ENCODE measurements at places on chromosomes 4 and X.

- DNase-seq = no peak
These were observed 128.7 kb downstream of the CCNB3 start for GRCh38 chrX:50333308-50333707.

GRCh38 chr4:152894673-152895072 lies 41.5 kb upstream of the FHDC1 start:
- DNase-seq = no peak

GRCh38 chr4:152220201-152220666 lies 315.7 kb downstream of the FBXW7 start:
- no peak for DNase-seq

DNA sequence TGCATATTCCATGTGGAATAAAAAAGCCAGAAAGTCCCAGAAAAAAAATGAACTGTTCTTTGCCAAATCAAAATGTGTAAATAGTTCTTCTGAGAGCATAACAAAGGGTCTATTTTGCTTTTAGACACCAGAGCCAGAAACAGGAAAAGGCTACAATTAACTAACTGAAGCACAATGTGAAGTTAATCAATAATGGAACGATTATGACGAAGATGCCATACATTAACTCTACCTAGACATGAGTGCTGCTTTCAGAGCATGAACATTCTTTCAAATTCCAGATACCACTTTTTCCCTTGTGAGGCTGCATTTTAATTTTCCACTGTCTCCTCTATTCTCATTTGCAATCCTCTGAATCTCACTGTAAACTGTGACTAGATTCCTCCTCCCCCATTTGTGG lies 48.7 kb upstream of the PHOX2B start:
- no peak for DNase-seq

DNA sequence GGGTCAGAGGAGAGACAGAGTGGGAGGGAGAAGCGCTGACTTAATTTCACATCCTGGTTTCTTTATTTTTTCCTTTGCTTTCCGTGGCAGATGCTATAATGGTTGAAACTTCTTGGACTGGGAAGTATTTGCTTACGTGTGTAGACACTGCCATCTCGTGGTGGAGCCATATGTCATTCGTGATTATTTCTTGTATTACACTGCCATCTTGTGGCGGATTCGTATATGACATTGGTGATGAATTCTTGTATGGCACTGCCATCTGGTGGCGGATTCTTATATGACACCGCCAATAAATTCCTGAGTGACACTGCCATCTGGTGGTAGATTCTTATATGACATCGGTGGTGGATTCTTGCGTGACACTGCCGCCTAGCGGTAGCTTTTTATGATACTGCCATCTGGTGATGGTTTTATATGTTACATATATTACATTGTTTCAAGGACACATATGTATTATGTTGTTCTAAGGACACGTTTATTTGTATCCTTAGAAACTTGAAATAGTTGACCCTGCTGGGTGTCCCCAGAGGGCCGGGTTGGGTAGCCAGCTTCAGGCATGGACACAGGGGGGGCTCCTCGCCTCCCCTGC lies 37.3 kb upstream of the CLCN4 start:
- peak; percentile 54 for DNase-seq

DNA sequence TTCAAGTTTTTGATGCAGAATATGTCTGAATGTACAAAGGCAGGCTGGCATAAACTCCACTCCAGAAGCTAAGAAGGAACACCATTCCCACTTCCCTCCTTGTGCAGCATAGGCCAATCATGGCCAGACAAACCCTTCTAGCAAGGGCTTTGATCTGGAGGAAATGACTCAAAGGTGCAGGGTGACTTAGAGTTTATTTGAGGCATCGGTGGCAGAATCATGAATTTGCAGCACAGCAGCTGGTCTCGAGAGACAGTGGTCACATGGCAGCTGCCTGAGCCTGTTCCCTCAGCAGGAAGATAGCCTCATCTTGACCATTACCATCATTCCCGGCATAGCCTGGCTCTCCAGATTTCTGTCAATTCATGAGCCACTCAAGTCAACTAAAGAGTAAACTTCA lies 154.5 kb downstream of the ATP10D start:
- no peak for DNase-seq

GRCh38 chrX:118585296-118585695 lies 89.7 kb downstream of the DOCK11 start:
- DNase-seq = no peak

DNA sequence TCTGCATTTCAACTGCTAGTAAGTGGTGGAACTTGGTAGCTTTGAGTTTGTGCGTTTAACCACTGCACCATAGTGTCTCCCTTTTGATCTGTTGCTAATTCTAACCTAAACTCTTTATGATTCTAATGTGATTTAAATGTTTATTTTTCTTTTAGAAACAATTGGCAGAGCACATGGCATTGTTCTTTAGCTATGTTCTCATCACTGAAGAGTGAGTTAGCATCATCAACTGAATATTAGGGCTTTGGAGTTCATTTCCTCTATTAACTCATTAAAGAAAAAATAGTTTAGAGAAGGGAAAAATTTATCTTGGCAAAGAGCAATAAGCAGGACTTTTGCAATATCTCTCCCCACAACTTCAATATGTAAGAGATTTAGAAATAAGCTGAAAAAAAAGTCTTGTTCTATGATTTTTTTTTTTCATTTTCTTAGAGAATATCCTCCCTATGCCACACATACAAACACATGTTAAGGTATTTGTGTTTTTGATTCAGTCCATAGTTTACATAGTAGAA lies 25.7 kb downstream of the CPEB2 start:
- no peak for DNase-seq

GRCh38 chrX:150118476-150118875 lies 180.2 kb upstream of the EOLA2 start:
- DNase-seq = no peak

- no peak for DNase-seq
These were observed 653.9 kb upstream of the MAGEB2 start for GRCh38 chrX:29561417-29561816.

DNA sequence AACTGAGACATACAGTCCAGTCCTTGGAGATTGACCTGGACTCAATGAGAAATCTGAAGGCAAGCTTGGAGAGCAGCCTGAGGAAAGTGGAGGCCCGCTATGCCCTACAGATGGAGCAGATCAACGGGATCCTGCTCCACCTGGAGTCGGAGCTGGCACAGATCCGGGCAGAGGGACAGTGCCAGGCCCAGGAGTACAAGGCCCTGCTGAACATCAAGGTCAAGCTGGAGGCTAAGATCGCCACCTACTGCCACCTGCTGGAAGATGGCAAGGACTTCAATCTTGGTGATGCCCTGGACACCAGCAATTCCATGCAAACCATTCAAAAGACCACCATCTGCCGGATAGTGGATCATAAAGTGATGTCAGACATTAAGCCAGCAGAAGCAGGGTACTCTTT lies 20.4 kb upstream of the FRMPD3 start:
- DNase-seq = no peak

DNA sequence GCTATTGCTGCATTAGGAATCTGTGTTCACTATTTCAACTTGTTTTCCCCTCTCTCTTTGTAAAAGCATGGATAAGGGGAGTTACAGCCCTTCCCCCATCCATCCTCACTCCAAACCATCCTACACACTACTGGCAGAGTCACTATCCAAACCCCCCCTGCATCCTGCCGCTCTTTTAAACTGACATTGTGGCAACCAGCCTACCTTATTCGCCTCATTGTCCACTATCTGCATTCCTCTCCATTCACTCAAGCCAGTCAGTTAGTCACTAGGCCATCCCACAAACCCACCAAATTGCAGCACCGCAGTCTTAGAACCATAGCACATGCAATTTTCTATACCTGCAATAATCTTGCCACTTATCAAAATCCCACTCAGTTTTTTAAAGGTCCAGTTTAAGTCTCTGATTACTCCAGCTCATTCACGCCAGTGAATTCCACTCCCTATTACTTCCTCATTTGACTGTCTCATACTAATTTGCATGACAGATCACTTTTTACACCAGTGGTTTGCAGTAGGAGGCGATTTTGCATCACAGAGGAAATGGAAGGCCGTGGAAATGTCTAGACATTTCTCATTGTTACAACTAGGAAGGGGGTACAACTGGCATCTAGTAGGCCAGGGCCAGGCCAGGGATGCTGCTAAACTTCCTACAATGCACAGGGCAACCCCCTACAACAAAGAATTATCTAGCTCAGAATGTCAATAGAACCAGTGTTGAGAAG lies 181.8 kb downstream of the HS6ST2 start:
- no peak for DNase-seq

DNA sequence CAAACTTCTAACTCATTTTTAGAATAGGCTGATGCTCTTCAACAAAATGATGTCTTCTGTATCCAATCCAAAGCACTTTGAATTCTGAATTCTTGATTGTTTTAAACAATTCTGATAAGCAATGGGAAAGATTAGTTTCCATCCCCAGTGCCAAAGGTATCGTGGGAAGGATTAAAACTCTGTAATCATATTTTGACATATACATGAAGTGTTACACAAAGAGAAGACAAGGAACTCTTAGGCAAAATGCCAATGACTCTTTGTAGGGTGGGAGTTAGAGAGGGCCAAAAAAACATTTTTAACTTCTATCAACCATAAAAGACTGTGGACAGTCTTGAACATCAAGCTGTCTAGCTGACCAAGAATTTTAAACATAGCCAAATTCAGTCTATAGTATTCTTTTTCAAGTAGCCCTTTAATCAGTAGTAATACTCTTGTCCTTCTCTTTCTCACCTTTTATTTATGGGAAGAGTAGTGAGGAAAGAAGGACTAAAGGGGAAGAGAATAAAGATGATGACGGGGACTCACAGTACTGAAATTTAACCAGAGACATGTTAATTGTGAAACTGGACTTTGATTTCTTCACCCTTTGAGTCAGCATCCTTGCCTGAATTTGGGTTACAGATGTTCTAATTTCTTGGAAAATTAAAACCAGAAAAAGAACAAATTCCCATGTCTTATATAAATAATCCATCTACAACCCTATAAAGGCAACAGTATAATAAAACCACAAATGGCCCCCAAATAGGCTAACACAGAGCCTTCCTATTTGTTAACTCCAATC lies 51.8 kb upstream of the VEGFD start:
- DNase-seq = no peak

GRCh38 chr4:188008377-188008776 lies 12.8 kb downstream of the ZFP42 start:
- DNase-seq = no peak

DNA sequence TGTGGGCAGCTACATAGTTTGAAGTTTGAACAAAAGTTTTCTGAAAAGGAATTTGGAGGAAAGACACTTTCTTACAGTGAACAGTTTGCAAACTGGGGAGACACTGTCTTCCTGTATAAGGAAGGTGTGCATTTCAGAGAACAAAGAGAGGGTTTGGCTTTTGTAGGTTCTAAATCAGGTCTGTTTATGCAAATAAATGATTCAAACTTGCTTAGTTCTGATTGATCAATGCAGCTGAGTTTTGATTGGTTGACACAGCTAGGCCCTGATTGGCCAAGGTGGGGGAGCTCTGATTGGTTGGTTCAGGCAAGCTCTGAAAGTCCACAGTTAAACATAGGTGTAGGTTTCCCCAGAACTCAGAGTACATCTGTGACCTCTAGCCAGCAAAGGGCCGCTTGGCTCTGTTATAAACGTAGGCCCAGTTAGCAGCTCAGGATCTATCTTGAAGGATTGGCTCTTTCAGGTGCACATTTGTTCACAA lies 63.0 kb upstream of the ENPP6 start:
- DNase-seq = no peak

- DNase-seq = no peak
These were observed 24.7 kb upstream of the PBDC1 start for GRCh38 chrX:76148041-76148665.

DNA sequence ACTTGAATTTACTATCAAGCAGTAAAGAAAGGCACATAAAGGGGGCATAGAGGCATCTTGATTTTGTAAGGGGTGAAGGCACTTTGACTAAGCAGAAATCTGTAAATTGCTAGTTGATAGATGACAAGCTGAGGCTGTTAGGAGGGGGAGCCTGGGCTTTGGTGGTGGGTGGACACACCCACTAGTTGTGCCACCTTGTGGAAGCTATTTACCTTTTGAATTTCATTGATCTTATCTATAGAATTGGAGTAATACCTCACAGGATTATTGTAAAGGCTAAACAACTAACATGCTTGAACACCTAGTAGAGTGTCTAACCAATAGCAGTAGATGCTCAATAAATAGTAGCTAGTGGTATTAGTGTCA lies 142.8 kb upstream of the KCNIP4 start:
- no peak for DNase-seq

DNA sequence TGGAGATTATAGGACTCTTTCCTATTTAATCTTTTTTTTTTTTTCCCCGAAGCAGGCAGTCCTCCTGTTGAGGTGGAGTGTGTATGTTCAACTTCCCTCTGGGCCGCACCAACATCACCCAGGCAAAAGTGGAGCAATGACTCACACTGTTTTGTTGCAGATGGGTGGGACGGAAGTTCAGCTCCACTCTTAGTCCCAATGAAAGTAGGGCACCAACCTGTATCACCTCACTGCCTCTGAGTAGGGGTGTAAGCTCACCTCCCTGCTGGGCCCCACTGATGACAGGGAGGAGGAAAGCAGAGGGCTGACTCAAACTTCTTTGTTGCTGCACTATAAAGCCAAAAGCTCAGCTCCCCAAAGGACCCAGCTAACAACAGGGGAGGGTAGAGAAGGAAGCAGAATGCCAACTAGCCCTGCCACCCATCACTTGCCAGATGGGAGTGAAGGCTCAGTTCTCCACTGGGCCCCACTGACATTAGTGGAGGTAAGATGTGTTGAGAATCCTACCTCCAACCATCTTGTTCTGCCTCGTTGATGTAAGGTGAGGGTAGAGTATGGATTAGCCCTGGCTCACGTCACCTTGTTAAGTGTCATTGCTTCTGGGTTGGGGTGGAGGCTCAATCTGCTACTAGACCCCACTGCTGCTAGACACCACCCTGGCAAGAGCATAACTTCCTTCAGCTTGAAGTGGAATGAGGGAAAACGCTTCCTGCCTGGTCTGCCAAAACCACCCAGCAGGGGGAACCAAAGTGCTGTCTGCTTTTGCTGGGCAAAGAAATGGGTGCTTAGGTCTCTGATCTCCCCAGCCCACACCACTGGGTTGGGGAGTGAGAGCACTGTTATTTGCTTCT lies 14.1 kb downstream of the RPS6KA3 start:
- DNase-seq = no peak

DNA sequence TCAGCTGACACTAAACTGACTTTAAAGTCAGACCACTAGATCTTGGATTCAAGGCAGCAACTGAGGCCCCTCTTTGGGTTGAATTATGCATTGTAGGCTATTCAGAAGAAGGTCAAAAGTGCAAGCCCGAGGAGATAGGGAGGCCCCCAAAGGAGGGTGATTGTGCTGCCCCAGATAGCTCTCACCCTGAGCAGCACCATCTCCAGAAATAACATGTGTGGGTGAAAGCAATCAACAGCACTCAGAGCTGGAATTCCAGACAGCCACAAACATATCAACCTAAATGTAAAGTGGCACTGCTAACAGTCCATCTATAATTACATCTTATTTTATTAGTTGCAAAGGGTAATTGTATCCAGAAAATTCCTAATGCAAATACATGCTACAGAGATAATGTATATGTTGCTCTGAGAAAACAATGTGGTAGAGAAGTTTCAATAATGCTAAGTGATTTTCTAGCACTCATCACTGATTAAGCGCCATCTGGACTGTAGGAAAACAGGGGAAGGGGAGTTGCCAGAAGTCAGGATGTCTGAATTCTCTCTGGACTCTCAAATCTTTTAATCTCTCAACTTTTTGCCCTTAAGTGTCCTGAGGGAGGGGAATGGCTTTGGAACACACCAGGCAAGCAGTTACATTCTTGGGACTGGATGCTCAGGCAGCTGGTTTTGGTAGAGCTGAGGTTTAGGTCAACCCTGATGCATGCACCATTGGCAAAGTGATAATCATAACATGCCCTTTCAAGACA lies 61.8 kb upstream of the SFRP2 start:
- DNase-seq = no peak

GRCh38 chrX:48791063-48791820 lies 4.9 kb downstream of the GATA1 start:
- no peak for DNase-seq

GRCh38 chrX:107541244-107541643 lies 87.1 kb upstream of the PRPS1 start:
- no peak for DNase-seq
